Sigmoid colon (tissue), 7 donors: ENCODE measurements at places on chromosomes 7 and 10. TPM values are rescaled to one million over a fixed set of nuclear protein-coding genes. Genes with fewer than 3 reads are reported as not detected.

- peaks cover 19% of the 10 kb centered on the region for H3K4me1 ChIP-seq
- H3K27ac ChIP-seq = no peak overlapping the region
- no peaks in the 10 kb centered on the region for H3K36me3 ChIP-seq
- no peaks in the 10 kb centered on the region for H3K27me3 ChIP-seq
- no peak overlapping the region for H3K4me3 ChIP-seq
Measured at GRCh38 chr10:52004342-52004949, 305.1 kb upstream of the CSTF2T start.

DNA sequence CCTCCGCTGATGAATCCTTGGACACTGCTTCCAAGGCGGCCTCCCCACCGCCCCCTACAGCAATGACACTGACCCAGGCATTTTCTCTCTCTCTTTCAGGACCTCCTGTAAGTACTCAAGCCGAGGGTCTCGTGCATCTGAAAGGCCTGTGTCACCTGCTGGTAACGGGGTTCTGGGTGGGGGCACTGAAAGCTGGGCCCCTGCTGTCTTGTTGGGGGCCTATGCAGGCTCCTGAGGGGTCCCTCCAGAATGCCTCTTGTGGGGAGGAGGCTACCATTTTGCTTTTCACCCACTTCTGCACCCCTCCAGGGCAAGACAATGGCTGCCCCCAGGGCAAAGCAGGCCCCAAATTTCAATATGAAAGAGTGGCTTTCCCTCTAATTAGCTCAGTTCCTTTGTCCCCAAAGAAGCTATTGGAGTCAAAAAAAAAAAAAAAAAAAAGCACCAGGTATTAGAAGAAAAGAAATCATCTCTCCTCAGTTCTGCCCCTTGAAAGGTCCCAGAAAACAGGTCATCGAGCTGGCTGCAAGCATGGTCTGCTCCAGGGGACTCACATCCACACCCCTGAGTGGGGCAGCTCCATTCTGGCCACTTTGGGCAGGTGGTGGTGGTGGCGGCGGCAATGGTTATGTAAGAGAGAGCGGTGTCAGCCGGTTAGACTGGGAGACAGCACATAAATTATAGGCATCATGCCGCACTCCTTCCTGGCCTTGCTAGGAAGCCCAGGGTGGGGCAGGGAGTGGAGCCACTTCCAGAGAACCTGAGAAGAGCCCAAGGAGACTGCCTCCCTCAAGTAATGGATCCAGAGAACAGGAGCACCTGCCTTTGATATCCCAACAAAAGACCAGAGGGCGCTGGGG is 66.2 kb downstream of the COL13A1 start:
- no peak for DNase-seq
- no peaks in the 10 kb centered on the region for H3K36me3 ChIP-seq
- no peak overlapping the region for H3K4me3 ChIP-seq
- peaks cover 15% of the 10 kb centered on the region for H3K4me1 ChIP-seq
- no peak overlapping the region for H3K27ac ChIP-seq
- H3K27me3 ChIP-seq = no peaks in the 10 kb centered on the region

- H3K27me3 ChIP-seq = no peaks in the 10 kb centered on the region
- DNase-seq = no peak
- H3K4me1 ChIP-seq = peaks cover 5% of the 10 kb centered on the region
- peaks cover 32% of the 10 kb centered on the region for H3K36me3 ChIP-seq
Measured at GRCh38 chr10:4838743-4839142, 12.7 kb downstream of the AKR1E2 start.

DNA sequence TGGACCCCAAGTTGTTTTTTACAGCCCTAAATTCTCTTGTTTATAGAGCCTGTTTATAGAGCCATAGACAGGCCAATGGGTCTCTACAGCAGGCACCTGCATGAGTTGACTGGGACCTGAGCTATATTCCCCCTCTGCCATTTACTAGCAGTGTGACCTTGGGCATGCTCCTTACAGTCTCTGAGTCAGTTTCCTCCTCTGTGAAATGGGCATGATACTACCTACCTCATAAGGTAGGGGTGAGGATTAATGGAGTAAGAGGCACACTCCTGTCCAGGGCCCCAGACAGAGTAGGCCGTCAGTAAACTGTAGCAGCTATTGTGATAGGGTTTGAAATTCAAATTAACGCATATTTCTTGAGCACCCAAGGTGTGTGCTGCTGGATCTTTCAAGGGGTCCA is 138.1 kb downstream of the TCF7L2 start:
- peaks cover 2% of the 10 kb centered on the region for H3K4me1 ChIP-seq
- H3K4me3 ChIP-seq = no peak overlapping the region
- no peaks in the 10 kb centered on the region for H3K36me3 ChIP-seq
- no peak for DNase-seq
- no peaks in the 10 kb centered on the region for H3K27me3 ChIP-seq

The PNLIP gene
- total RNA-seq = not detected

The AGFG2 gene
- total RNA-seq = 19.4 TPM

The CYP26C1 gene
- total RNA-seq = 0.14 TPM
